ENCODE measurements at places on chromosomes 7 and 10. TPM values are rescaled to one million over a fixed set of nuclear protein-coding genes. Genes with fewer than 3 reads are reported as not detected.

Gene NRG3
- total RNA-seq, result not detected

Gene CYP3A7
- total RNA-seq, result not detected

Gene GPR37
- total RNA-seq, result 1.5 TPM

Gene KDM7A
- total RNA-seq, result 6.5 TPM

Gene HOXA4
- total RNA-seq, result 2.0 TPM

Gene FRMPD2
- total RNA-seq, result 0.20 TPM

Gene SGPL1
- 26.0 TPM for total RNA-seq

Gene CFAP70
- total RNA-seq, result 1.2 TPM

Gene SH2D4B
- 0.07 TPM for total RNA-seq

Gene ANXA8
- not detected for total RNA-seq

Gene EPHA1
- not detected for total RNA-seq

Gene ADAMTS14
- 2.5 TPM for total RNA-seq

Gene ZNF488
- not detected for total RNA-seq

Gene OR2A5
- not detected for total RNA-seq

Gene HABP2
- total RNA-seq, result not detected

Gene SEPTIN14
- total RNA-seq, result not detected

Gene ITIH5
- total RNA-seq, result 3.6 TPM

Gene TLX1
- not detected for total RNA-seq

Gene LDB3
- 0.96 TPM for total RNA-seq

Gene VCL
- 215 TPM for total RNA-seq

Gene PNLIPRP2
- total RNA-seq, result not detected

Gene SLF2
- 24.4 TPM for total RNA-seq

Gene GIMAP7
- not detected for total RNA-seq

Gene EPDR1
- 43.8 TPM for total RNA-seq

Gene STOX1
- 0.13 TPM for total RNA-seq

Gene FAM241B
- total RNA-seq, result 0.39 TPM

Gene MUC12
- total RNA-seq, result 0.23 TPM

Gene FAM53B
- 17.4 TPM for total RNA-seq

Gene TRA2A
- total RNA-seq, result 24.2 TPM

Gene GIMAP4
- 0.33 TPM for total RNA-seq

Gene SEC61A2
- total RNA-seq, result 10.6 TPM

Gene FAM25G
- total RNA-seq, result not detected

Gene LGI1
- total RNA-seq, result 0.13 TPM

Gene TWIST1
- 30.5 TPM for total RNA-seq

Gene GFRA1
- 0.39 TPM for total RNA-seq

Gene DPP6
- not detected for total RNA-seq

Gene CALML3
- total RNA-seq, result not detected

Gene CUX1
- 88.7 TPM for total RNA-seq

Gene ANKMY2
- 26.7 TPM for total RNA-seq

Gene LRRC18
- total RNA-seq, result not detected

Gene ARMC3
- total RNA-seq, result not detected

Gene PVRIG
- not detected for total RNA-seq

Gene GJD4
- total RNA-seq, result 0.10 TPM

Gene ADRA2A
- 2.0 TPM for total RNA-seq

Gene FKBP14
- 45.0 TPM for total RNA-seq

Gene NPSR1
- not detected for total RNA-seq

Gene LRRN3
- total RNA-seq, result 7.4 TPM

Gene TSC22D4
- 20.6 TPM for total RNA-seq

Gene MAT1A
- not detected for total RNA-seq
